ENCODE measurements at places on chromosomes 6 and 20.

DNA sequence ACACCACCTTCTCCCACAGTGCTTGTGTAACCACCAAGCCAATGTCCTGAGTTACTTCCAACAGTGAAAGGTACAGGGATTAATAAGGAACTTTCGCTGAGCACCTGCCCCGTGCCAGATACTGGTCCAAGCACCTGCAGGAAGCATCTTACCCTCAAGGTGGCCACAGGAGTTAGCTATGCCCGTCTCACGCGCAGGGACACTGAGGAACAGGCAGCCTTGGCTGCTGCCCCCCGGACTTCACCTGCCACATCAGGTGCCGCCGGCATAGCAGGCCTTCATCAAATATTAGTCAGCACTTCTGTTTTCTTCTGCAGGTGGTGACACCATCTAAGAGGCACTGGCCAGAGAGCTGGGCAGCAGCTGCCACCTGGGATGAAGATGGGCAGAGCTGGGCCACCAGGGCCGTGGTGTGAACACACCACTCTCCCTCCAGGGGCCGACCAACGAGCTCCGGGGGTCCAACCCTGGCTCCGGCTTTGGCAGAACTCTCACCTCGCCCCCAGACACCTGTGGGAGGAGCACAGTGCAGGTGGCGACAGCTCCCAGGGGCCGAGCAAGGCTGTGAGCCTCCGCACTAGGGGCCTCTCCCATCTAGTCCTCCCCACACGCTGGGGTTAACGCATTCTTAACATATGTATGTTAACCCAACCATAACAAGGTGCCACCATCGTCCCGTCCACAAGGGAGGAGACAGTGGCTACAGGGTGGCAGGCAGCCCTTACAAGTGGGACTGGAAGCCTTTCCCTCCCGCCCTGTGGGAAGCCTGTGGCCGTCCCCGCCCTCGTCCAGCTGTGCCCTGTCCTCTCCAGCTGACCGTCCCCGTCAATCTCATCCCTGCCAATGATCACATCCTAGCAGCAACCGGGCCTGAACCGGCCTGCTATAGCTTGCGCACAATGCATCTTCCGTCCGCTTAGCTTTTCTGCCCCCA, 2.9 kb upstream of the PPDPF start:
- no peak for DNase-seq

DNA sequence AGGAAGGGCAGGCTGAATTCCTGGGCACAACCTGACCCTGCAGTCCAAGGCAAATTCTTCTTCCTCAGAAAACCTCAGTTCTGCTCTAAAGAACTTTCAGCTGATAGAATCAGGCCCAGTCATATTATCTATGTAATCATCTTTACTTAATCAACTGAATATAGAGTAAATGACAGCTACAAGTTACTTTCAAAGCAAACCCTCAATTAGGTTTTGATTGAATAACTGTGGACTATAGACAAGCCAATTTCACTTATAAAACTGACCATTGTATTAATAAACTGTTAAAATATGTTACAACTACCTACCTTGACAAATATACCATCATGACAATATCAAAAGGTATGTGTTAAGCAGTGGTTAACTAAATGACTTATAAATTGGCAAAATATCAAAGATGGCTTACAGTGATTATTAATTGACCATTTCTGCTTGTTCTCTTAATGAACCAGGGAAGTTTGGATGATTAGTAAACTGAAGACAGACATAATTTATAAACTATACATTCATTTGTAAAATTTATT, 46.1 kb upstream of the ADGRF5 start:
- DNase-seq, result no peak

- no peak for DNase-seq
Measured at GRCh38 chr6:44503471-44503870, 116.0 kb downstream of the CDC5L start.

- no peak for DNase-seq
Measured at GRCh38 chr20:44716309-44717106, 1.3 kb downstream of the CCN5 start.

All from KG1 (cell line).